ENCODE measurements at places on chromosomes 6 and 20.

DNA sequence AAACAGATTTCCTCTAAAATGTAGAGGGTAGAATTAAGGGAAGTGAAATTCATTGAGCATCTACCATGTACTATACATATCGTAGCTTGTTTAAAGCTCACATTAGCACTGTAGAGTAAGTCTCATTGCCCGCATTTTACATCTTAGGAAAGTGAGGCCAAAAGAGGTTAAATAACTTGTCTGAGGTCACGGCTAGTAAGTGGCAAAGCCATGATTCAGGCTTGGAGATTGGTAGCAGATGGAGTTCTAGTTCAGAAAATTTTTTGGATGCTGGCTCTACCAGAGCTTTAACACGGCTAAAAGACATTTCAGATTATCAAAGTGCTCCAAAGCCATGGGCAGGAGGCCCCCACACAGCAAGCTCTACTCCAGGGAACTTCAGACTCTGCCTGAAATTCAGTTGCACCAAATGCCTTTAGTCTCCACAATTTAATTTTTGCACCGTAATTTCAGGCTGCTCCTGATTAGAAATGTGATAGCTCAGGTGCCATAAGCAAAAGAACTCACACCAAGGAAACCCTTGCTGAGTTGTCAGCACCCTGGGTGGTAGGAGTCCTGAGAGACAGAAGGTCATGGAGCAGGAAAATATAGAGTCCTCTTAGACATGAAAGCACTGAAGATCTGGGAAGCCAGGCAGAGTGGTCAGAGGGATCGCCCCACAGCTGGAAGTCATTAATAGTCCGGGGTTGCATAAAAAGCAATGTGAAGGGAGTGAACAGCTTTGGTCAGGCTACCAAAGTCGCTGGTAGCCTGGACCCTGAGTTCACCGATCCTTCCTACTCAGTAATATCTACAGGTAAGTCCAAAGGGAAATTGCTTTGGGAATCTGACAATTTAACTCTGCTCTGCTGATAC, 55.2 kb upstream of the ASIP start:
- no peak for DNase-seq

DNA sequence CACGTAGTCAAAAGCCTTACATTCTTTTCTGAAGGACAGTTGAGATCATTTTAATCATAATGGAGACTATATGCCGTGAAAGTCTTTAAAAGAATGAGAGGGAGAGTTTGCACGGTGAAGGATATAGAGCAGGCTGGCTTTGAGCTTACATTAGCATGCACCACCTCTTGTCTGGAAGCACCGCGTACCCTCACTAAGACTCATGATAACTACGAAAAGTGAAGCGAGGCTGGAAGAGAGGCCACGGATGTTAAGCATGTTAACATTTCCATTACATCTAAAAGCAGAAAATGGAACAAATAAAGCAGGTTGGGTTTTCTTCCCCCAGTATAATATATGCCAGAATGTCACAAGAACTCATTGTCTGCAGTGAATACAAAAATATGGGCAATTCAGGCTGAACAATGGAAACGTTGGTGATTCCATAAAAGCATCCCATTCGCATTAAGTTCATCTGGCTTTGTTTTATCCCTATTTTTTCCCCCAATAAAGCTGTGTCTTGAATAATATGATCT, 40.6 kb upstream of the NKX2-2 start:
- DNase-seq = no peak

- no peak for DNase-seq
These were observed 65.9 kb downstream of the AIG1 start for GRCh38 chr6:143126574-143126941.

DNA sequence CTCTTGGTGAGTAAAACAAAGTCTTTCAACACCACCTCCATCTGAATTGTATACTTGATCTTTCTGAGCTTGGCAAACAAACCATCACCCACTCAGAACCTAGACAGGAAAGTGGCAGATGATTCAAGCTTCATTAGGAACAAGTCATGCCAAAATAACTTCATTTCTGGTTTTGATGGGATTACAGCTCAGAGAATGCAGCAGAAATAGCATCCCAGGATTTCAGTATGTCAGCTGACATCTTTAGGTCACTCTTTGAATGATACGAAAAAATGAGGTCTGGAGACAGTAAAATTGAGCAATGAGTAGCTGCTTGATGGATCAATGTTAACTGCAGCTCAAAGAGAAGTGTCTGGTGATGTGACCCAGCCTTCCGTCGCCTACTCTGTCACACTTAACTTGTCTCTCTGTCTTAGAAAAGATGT, 92.4 kb downstream of the GJA10 start:
- no peak for DNase-seq

GRCh38 chr6:30357678-30358540, 13.0 kb downstream of the RPP21 start:
- DNase-seq = no peak

GRCh38 chr6:115976321-115976870, 84.3 kb downstream of the FRK start:
- DNase-seq = no peak

DNA sequence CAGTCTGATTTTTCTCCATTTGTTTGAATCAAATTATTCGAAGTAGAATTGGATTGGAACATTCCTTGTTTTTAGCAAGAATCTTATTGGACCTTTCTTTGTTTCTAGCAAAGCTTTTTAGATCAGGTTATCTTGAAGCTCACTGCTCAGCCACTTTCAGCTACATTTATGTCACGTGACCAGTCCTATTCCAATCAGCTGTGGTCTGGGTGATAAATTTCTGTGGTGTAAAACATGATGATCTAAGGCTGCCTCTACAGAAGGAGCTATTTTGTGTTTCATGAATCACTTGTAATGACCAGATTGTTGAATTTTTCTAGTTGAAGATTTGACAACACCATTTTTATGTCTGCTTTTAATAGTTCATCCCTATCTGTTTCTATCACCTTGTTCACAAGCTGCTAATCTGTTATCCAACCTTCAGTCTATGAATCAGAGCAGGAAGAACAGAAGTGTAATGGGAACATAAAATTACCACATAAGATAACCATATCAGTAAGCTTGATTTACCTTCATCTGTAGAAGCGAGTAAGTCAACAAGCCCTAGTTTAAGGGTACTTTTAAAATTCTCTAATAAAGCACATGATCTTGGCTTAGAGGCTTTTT, 101.0 kb upstream of the MAP3K7 start:
- no peak for DNase-seq

DNA sequence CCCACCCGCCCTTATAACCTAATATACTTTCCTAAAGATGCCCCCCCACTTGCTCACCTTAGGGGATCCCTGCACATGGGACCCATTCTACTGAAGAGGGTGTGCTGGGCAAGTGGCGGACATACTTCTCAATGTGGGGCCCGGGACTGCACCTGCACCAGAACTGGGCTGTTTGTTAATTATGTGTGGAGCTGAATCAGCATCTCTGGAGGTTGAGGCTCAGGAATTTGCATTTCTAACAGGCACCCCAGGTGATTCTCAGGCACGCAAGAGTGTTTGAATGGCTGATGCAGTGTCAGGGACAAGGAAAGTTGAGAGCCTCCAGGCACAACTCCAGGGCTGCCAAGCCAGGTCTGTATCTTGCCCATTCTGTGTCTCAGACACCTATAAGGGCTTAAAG, 8.9 kb upstream of the PTPRT start:
- DNase-seq = no peak

DNA sequence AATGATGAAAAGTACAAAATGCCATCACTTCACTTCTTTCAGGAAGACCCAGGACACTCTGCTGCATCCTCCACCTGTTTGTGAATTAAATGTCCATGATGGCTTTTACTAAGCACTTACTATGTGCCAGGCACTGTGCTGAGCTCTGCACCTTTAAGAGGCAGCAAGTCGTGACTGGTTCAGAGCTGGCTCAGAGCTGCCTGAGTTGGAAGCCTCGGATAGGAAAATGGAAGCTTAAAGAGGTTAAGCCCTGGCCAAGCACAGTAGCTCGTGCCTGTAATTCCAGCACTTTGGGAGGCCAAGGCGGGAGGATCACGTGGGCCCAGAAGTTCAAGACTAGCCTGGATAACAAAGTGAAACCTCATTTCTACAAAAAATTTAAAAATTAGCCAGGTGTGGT, 95.6 kb downstream of the SNX5 start:
- no peak for DNase-seq

- DNase-seq = no peak
These were observed 228.3 kb upstream of the FKBP1C start for GRCh38 chr6:62982951-62983350.

DNA sequence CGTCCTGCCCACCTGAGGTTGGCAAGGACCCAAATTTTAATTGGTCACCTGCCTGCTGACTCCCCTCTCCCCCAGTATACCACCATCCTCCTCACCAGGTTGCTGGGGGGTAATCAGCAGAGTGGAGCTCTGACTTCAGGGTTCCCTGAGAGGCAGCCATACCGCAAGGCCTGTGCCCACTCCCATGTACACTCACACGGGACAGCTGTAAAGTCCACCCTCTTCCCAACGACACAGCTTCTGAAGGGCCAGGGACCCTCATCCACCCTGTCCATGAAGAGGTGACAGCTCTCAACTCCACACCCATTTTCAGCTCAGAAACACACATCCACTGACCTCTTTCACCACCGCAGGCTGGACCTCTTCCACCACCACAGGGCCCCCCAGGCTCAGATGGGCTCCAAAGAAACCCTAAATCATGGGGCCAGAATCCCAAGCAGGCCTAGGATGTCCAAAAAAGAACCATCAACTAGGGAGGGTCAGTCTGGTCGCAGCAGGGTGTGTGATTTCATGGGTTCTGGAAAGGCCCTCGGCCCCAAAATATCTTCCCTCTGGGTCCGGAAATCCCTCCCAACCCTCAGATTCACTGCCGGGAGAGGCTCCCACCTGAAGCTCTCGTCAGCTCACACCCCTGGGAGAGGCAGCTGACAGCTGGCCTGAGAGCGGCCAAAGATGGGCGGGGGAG, 30.0 kb downstream of the TFEB start:
- no peak for DNase-seq

GRCh38 chr6:39754514-39755115, 29.4 kb upstream of the KIF6 start:
- no peak for DNase-seq

GRCh38 chr6:82348130-82348529, 15.5 kb upstream of the TPBG start:
- DNase-seq = no peak

- DNase-seq = no peak
These were observed 426.9 kb upstream of the JARID2 start for GRCh38 chr6:14819001-14819400.

- DNase-seq = no peak
These were observed 552.8 kb upstream of the CITED2 start for GRCh38 chr6:139927236-139927635.

DNA sequence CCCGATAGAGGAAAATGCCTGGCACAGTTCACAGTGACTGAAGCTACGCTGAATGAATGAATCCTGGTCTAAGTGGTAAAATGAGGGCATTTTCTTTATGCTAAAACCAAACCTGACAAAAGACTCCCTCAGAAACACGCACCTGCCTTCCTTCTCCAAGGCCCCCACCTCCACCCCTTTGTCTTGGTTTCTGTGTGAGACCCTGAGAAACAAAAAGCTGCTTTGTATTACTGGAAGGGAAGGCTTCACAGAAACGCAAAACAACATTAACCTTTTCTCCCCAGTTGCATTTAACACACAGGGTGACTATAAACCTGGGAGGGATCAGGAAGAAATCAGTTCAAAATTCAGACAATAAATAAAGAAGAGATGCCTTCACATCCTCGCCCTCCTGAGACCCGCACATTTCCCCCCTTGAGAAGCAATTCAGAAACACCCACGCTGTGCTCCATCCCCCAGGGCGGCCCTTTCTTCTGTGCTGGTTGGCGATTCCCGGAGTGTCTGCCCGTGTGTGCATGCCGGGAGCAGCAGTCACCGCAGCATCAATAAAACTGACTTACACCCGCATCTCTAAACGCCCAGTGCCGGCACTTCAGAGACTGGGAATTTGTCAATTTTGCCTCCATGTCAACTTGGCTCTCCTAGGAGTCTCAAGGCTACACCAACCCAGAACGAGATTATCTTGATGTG, 67.2 kb upstream of the TRAF3IP2 start:
- no peak for DNase-seq

DNA sequence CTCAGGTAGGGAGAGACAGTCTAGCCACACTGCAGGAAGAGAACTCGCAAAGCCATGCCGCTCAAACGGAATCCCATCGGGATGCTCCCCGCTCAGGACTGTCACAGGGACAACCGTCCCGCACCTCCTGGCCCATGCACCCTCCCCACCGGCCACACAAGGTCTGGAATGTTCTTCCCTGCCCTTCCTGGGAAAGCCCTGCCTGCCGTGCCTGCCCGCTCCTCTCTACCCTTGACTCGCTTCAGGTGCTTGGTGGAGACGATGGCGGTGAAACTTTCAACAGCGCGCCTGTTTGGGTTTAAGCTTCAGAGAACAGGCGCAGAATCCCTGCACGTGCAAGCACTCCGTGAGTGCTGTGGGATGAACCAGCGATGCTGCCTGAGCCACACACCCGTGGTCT, 20.6 kb downstream of the TAF4 start:
- no peak for DNase-seq

- DNase-seq = no peak
These were observed 31.7 kb downstream of the C20orf173 start for GRCh38 chr20:35497780-35498189.

DNA sequence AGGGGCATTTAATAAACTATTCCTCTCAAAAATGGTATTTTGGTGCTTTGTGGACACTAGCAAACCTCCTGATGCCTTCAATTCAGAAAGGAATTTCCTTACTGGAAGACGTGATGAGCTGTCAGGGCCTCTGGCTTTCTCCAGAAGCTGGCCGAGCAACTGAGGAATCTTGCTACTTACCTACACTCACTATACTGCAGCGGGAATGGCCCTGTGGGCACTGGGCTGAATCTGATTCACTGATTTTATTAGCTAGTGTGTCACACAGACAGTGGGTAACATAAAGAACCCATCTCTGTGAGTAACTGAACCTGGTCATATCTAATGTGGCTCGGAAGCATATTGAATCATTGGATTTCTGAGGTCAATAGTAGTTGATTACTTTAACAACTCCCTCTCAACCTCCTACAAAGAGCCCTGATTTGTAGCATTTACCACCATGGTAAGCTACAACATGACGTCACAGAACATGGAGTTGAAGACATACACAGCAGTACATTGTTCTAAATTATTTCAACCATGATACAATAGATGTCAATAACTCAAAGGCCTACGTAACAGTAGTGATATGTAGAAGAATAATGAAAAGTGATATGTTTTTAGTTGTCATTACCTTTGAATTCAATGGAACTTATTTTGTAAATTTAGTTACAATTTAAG, 232.1 kb downstream of the SYNE1 start:
- DNase-seq = no peak

GRCh38 chr20:17431621-17432364, 99.4 kb downstream of the BFSP1 start:
- peak; percentile 31 for DNase-seq

DNA sequence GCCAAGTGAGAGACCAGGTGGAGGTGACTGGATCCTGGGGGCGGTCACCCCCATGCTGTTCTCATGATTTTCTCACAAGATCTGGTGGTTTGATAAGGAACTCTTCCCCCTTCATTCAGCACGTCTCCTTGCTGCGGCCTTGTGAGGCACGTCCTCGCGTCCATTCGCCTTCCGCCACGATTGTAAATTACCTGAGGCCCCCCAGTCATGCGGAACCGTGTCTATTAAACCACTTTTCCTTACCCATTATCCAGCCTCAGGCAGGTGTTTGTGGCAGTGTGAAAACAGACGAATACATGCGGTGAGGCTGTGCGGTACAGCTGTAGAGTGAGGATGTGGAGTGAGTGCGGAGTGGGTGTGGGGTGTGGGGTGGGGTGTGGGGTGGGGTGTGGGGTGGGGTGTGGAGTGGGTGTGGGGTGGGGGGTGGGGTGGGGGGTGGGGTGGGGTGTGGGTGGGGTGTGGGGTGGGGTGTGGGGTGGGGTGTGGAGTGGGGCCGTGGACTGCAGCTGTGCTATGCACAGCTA, 12.1 kb upstream of the NTSR1 start:
- DNase-seq = no peak

- no peak for DNase-seq
These were observed 170.3 kb upstream of the KCNG1 start for GRCh38 chr20:51193066-51193772.

Data from stimulated activated CD8-positive, alpha-beta memory T cell treated with anti-CD3 and anti-CD28 coated beads, Interleukin-15, amount 100 ng/mL, for 24 hours (primary cell).